D721Med (cell line): ENCODE measurements at places on chromosomes 11 and 22.

GRCh38 chr11:116413301-116414242, 359.2 kb downstream of the BUD13 start:
- no peak for DNase-seq

DNA sequence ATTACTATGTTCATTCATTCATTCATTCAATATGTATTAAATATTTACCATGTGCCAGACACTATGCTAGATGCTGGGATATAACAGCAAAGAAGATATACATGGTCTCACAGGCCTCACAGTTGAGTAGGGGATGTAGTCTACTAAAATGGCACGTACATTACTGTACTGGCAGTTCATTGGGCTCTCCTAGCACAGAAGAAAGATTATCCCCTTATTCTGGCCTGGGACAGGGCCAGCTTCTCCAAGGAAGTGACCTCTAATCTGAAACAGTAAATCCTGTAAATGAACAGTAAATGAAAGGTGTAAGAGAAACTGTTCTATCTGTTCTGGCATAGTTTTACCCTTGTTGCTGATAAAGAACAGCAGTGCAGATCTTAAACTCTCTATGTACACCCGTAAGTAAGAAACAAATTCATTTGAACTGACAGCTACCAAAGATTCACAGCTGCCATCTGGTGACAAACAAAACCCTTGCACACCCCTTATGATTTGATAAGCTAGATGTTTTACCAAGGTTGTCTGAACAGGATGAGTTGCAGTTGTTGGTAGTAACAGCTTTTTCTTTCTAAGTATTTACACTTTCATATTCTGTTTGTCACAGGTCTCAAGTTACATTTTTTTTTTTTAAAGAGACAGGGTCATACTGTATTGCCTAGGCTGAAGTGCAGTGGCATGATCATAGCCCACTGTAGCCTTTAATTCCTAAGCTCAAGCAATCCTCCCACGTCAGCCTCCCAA, 263.1 kb downstream of the TMEM135 start:
- DNase-seq: no peak

DNA sequence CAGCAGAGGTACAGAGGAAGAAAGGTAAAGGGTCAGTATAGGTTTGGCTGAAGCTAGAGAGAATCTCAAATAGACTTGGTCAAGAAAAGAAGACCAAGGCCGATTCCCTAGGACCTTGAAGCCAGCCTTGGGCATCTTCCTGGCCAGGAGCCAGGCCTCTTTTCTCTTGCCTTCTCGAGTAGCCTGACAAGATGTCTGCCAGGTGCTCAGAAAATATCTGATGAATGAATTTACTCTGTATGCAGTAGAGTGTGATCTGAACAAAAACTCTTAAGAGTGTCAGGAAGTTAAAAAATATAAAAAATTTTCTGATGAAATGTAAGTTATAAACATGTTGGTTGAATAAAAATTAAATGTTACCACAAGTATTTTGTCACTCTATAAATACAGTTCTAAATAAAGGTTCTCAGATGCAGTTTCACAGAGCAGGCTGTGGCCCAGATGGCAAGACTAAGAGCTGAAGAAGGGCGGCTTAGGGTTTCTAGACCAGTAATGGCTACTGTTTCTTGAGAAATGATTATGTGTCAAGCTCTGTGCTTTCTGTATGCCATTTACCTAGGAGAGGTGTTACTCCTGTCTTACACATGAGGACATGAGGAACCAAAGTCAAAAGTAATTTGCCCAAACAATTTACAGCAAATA, 98.1 kb downstream of the ATXN10 start:
- DNase-seq: no peak

- DNase-seq: no peak
These were observed 507.4 kb downstream of the METTL15 start for GRCh38 chr11:28615542-28615941.

GRCh38 chr11:76419896-76420295, 24.9 kb upstream of the EMSY start:
- DNase-seq: no peak
